Urinary bladder (tissue), 4 donors: ENCODE measurements at places on chromosomes 5 and 9. TPM values are rescaled to one million over a fixed set of nuclear protein-coding genes. Genes with fewer than 3 reads are reported as not detected.

BTNL8 gene
- not detected for total RNA-seq

SLC46A2 gene
- total RNA-seq: 3.1 TPM

PCDHGA11 gene
- 12.5 TPM for total RNA-seq

FAM151B gene
- total RNA-seq: 17.7 TPM

C5orf34 gene
- total RNA-seq: 9.7 TPM

SPINK4 gene
- not detected for total RNA-seq

NPR2 gene
- 23.1 TPM for total RNA-seq

NUTM2F gene
- total RNA-seq: not detected

THG1L gene
- total RNA-seq: 27.9 TPM

- DNase-seq: peak; percentile 46
Measured at GRCh38 chr5:36240779-36241630, 720 bp downstream of the NADK2 start.

DNA sequence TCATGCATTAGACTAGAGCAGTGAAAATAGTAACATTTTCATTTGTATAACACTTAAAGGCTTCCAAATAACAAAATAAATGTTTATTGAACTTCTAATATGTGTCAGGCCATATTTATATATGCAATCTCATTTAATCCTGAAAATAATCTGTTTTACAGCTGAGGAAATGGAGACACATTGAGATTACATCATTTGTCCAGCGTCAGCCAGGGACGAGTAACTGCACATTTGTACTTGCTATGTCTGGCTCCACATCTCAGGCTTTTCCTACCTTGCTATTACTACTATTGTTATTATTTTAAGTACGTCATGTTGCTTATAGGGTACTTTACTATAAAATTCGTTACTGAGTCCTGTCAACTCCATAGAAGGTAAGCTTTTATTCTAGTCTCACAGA lies 3.8 kb upstream of the C9 start:
- no peak for DNase-seq

DNA sequence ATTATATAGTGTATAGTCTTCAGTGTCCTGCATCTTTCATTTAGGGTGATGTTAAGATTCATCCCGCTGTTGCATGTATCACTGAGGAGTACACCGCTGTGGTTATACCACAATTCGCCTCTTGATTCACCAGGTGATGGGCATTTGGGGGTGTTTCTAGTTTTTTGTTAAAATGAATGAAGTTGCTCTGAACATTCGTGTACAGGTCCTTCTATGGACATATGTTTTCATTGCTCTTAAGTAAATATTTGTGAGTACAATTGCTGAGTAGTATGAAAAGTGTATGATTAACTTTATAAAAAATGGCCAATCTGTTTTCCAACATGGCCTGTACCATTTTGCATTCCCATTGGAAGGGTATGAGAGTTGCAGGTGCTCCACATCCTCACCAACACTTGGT lies 61.7 kb downstream of the PLAC8L1 start:
- no peak for DNase-seq

GRCh38 chr5:120293796-120294195 lies 170.3 kb upstream of the PRR16 start:
- no peak for DNase-seq

GRCh38 chr9:69179037-69179436 lies 5.0 kb downstream of the TJP2 start:
- no peak for DNase-seq

GRCh38 chr5:171762021-171762608 lies 23.5 kb upstream of the SMIM23 start:
- no peak for DNase-seq

GRCh38 chr5:174166231-174167079 lies 120.9 kb downstream of the NSG2 start:
- DNase-seq: no peak

- DNase-seq: no peak
Measured at GRCh38 chr9:3820643-3821042, 294.8 kb upstream of the RFX3 start.

- DNase-seq: no peak
Measured at GRCh38 chr5:123753937-123754891, 242.2 kb downstream of the CSNK1G3 start.

- DNase-seq: no peak
Measured at GRCh38 chr5:132136906-132137305, 63.3 kb downstream of the CSF2 start.

DNA sequence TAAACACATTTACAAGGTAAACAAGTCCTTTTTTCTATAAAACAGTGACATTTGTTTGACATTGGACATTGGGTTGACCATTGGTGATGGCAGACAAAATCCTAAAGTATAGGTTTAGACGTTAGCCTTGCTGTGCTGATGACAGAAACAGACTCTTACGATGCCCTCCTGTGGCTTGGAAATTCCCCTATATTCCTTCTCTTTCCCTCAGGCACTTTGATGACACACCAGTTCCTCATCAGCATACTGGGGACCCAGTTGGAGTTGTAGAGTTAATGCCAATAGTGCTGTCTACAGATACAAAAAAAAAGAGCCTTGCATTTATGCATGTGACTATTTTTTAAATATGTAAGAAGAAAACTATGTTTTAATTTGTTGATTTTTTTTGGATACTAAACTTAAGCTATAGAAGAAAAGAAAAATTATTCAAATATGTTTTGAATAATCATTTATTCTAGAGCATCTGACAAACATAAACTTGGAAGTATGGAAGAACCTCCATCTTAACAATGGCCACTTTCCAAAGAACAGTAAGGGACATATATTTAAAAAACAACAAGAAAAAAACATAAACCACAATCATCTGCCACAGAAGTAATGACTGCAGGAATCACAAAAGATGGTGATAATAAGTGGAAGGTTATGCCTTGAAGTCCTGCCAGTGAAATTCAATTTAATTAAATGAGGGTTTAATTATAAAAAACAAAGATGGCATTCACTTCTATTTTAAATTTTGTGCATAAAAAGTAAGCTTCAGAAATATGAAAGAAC lies 75.6 kb upstream of the SNCAIP start:
- DNase-seq: no peak

- DNase-seq: no peak
Measured at GRCh38 chr5:149387982-149388381, 8.9 kb upstream of the IL17B start.

- DNase-seq: no peak
Measured at GRCh38 chr5:112711436-112711835, 26.2 kb upstream of the APC start.

DNA sequence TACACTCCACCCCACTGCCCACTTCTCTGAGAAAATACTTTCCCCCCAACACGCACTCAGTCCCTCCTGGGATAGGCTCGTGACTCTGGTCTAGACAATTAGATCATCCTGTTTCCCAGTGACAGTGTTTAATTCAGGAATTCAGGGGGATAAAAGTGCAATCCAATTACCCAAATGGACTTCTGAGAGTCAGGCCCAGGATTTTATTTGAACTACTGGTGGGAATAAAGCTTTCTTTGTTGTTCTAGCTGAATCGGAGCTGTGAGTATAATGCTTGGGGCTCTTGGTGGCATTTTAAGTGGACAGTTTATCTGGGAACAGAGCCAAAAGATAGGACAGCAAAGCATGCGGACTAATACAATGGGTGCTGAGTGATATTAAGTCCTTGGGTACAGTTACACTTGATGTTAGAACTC lies 683.3 kb downstream of the MAT2B start:
- peak; percentile 8 for DNase-seq

DNA sequence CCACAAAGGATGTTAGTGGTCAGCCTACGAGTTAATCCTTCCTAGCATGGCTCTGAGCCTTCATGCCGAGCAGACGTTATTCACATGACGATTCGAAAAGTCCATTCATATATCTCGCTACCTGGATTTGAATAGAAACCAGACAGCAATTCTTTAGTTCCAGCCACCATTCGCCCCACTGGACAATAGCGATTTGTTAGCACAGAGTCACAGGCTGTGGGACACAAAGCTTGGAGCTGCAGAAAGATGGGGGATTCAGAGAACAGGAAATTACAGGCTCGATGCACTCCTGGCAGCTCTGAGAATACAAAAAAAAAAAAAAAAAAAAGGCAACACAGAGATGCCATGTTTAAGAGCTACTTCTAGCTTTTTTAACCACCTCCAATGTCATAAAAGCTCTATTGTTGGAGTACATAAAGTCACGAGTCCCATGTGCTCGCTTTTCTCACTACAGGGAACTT lies 110.7 kb downstream of the NR6A1 start:
- peak; percentile 74 for DNase-seq

DNA sequence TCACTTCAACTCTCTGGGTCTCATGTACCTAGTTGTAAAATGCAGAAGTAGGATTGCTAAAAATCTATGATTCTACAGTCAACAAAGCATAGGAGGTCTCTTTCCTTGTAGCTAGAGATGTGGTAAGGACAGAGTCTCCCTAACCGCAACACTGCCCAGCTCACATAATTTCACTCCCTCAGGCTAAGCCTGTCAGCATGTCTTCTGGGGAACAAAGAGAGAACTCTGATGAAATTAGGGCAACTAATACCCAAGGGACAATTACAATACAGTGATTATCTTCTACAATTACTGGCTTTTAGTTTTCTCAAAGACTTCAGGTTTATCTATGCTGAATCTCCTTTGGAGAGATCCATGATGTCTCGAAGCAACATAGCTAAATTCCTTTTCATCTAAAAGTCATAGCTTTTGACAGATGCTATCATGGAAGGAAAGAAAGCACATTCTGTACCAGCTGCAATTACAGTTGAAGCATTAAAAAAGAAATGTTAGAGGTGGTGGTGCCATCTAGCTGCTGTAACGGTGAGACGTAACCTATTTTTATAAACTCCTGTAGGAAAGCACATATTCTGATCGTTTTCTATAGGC lies 141.1 kb upstream of the TARS1 start:
- no peak for DNase-seq

- DNase-seq: no peak
Measured at GRCh38 chr9:92147030-92147851, 32.0 kb upstream of the SPTLC1 start.

DNA sequence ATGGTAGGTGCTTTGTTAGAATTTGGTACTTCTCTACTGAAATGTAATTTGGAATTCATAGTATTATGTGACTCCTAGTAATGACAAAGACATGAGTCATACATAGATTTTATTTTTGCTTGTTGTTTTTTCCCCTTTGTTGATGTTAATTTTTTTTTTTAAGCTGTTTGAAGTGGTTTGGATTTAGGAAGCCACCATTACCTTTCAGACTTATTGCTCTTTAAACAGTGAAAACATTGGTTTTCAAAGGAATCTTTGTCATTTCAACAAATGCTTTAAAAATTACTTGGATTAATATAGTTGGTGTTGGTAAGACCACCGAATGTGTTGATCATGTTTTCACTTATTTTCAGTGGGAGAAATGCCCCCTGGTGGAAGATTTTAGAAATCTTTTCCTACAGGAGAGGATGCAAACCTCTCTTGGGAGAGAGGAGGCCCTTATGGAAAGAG lies 170.1 kb upstream of the PITX1 start:
- DNase-seq: no peak
